Ascending aorta (tissue), 2 donors: ENCODE measurements at places on chromosomes 3 and 15.

DNA sequence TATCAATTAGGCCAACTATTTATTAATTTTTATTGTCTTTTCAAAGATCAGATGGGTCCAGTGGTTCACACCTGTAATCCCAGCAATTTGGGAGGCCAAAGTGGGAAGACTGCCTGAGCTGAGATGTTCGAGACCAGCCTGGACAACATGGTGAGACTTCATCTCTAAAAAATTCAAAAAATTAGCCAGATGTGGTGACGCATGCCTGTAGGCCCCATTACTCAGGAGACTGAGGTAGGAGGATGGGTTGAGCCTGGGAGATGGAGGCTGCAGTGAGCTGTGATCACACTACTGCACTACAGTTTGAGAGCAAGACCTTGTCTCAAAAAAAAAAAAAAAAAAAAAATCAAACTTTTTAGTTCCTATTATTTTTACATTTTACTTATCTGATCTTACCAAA is 8.2 kb downstream of the AP3S2 start:
- H3K4me3 ChIP-seq, result no peak overlapping the region
- H3K36me3 ChIP-seq, result peaks cover 68% of the 10 kb centered on the region
- no peaks in the 10 kb centered on the region for H3K27me3 ChIP-seq
- H3K4me1 ChIP-seq, result no peaks in the 10 kb centered on the region
- H3K27ac ChIP-seq, result no peak overlapping the region

- H3K36me3 ChIP-seq, result no peaks in the 10 kb centered on the region
- no peak overlapping the region for H3K4me3 ChIP-seq
- H3K27ac ChIP-seq, result no peak overlapping the region
- no peak for DNase-seq
- no peaks in the 10 kb centered on the region for H3K4me1 ChIP-seq
Measured at GRCh38 chr3:8200996-8201395, 300.6 kb upstream of the LMCD1 start.

- no peak for DNase-seq
- H3K27me3 ChIP-seq, result no peaks in the 10 kb centered on the region
- no peaks in the 10 kb centered on the region for H3K36me3 ChIP-seq
- no peaks in the 10 kb centered on the region for H3K4me1 ChIP-seq
- H3K27ac ChIP-seq, result no peak overlapping the region
Measured at GRCh38 chr3:51798411-51798963, 19.4 kb upstream of the IQCF6 start.

GRCh38 chr3:10816019-10816862 is at the start of gene SLC6A11:
Gene SLC6A11 (plus strand): TSS chr3:10816228. CDS start chr3:10816266, 38 bp downstream.
- H3K27ac ChIP-seq, result no peak within 1 kb of the TSS
- no peak within 1 kb of the TSS for H3K4me3 ChIP-seq
- no peaks in the 10 kb centered on the region for H3K36me3 ChIP-seq
- H3K4me1 ChIP-seq, result no peaks in the 10 kb centered on the region
- H3K27me3 ChIP-seq, result peaks cover 5% of the 10 kb centered on the region

DNA sequence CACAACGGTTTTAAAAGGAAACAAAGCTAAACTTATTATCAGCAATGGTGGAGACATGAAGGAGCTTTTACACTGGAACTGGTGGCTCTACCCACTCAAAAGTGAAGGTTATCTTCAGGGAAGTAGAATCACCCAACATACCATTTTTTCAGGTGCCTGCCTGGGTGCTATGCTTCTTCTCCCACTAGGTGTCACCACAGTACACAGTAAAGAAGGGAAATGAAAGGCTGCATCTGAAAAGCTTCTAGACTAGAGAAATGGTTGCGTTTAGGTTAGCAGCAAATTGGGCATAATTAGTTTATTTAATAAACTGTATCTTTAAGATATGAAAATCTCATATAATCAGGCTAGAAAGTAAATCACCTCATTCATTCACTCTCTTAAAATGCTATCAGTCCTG is 47.0 kb upstream of the SELENOK start:
- H3K4me3 ChIP-seq, result no peak overlapping the region
- H3K27ac ChIP-seq, result no peak overlapping the region
- no peak for DNase-seq
